NCI-H1417 treated with DMSO at 0.1 percent for 48 hours (cell line): ENCODE measurements at places on chromosomes 16 and 17.

DNA sequence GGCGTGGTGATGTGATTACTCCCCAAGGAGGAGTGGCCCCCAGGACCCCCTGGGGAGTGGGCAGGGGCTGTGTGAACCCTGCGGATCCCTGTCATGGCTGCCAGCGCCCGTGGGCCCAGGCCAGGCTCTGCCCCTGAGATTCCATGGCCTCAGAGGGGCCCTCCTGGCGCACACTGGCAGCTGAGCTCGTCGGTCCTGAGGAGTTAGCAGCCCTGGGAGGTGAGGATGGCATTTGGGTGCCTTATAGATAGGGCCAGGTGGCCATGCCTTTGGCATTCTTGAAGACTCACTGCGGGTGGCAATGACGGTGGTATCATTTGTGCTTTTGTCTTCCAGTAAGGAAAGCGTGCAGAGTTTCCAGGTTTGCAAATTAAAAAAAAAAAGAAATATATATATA lies 146.8 kb upstream of the GSE1 start:
- DNase-seq = no peak

DNA sequence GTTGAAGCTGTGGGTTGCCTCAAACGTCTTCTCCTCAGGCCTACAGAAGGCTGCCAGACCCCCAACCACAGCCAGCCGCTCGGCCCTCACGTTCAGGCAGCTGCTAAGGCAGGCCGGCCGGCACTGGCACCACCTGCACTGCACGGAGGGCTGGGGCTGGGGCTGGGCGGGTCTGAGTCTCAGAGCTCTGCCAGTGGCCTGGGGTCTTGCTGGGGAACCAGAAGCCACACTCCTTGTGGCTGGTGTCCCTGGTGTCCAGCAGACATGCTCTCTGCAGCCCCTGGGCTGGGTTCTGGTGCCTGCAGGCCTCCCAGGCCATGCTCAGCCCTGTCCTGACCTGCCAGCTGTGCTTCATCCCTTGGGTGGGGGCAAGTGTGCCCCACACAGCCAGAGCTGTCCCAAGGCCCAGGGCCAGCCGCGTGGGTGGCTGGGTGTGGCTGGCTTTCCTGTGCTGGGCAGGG lies 42.0 kb downstream of the BAHCC1 start:
- DNase-seq = no peak

- no peak for DNase-seq
Measured at GRCh38 chr16:85588562-85589503, 24.3 kb upstream of the GSE1 start.

- no peak for DNase-seq
Measured at GRCh38 chr17:53942436-53942835, 119.7 kb downstream of the KIF2B start.

DNA sequence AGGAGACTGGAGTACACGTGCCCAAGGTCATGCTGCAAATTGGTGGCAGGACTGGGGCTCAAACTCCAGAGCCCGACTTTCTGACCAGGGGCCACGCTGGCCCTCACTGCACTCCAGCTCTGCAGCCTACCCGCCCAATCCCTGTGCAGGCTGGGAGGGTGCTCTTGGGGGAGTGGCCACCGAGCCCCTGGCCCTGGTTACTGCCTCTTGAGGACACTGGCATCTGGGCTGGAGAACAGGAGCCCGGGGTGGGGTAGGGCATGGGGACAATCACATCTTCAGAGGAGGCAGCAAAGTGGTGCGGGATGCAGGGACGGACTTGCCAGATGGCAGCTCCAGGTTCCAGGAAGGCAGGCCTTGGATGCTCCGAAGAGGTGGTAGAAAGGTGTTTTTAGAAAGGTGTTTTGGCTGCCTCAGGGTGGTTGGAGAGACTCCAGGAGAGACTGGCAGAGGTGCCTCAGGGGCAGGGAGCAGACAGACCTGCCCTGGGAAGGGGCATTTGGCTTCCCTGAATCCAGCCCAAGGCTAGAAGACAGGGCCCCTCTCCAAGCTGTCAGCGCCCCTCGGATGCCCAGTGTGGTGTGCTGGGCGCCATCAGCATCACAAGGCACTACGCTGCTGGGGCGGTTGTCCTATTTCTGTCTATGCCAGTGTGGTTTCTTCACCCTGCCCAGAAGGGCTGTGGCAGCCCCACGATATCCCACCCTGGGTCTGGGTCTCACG lies 220.6 kb downstream of the NTN1 start:
- no peak for DNase-seq

DNA sequence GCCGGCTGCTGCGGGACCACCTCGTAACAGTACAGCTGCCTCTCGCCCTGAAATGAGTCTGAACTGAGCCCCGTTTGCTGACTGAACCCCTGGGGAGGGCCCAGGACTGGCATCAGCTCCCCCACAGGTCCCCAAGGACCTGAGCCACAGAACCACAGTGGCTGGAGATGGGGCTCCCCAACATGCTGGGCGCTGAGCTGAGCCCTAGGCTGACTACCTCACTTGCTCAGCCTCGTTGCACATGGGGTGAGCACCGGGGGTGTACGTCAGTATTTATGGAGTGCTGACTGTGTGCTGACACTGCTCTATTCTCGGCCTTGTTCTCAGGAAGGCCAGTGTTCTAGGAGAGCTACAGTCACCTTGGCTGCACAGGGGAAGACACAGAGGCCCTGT lies 6.6 kb upstream of the VASN start:
- DNase-seq = no peak

- peak; percentile 70 for DNase-seq
Measured at GRCh38 chr17:30831663-30832437, at the start of gene ATAD5. Gene ATAD5, plus strand, starts transcription at chr17:30831966. Its CDS starts 382 bp downstream, at chr17:30832348.

DNA sequence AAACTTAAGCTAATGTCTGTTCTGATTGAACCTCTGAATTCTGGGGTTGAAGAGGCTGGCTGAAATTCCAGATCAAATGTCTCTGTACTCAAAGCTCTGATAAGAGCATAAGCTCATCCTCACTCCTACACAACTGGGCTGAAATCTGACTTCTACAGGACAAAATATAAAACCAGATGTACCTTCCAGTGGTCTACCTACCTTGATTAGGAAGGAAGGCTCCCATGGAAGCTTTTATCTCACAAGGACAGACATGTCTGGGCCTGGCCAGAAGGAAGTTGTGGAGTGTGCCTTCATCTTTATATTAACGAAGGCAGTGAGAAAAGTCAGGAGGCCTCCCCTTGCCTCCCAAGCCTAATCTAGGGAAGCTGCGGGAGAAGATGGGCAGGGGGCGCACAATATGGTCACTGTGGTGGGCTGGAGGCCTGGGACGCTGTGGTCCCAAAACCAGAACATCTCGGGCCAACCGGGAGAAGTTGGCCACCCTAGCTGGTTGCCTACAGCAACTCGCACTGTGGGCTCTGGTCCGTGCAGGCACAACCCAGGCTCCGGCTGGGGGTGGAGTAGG lies 55.6 kb upstream of the LRRC37A3 start:
- DNase-seq = no peak

GRCh38 chr16:31460582-31461002 lies 1.3 kb downstream of the ARMC5 start:
- no peak for DNase-seq

GRCh38 chr17:79841369-79842135 lies 2.3 kb upstream of the CBX4 start:
- DNase-seq = no peak

GRCh38 chr17:66493283-66494019 lies 191.0 kb downstream of the PRKCA start:
- no peak for DNase-seq

DNA sequence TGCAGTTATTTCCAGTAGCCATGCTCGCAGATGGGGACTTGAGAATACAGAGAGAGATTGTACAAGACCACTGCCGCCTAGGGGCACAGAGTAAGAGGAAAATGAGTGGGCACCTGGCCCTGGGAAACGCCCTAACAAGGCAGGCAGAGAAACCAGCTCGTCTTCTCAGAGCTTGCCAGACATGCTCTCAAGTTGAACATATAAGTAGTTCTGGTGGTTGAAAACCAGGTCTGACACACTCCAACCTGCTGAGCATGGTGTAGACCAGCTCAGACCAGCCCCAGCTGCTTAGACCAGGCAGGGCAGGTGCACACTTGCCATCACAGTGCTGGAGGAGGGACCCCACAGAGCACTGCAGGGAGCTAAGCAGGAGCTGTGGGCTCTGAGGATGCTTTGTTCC lies 250.5 kb downstream of the CPPED1 start:
- DNase-seq = no peak

- DNase-seq = no peak
Measured at GRCh38 chr16:85979605-85980004, 80.6 kb downstream of the IRF8 start.

DNA sequence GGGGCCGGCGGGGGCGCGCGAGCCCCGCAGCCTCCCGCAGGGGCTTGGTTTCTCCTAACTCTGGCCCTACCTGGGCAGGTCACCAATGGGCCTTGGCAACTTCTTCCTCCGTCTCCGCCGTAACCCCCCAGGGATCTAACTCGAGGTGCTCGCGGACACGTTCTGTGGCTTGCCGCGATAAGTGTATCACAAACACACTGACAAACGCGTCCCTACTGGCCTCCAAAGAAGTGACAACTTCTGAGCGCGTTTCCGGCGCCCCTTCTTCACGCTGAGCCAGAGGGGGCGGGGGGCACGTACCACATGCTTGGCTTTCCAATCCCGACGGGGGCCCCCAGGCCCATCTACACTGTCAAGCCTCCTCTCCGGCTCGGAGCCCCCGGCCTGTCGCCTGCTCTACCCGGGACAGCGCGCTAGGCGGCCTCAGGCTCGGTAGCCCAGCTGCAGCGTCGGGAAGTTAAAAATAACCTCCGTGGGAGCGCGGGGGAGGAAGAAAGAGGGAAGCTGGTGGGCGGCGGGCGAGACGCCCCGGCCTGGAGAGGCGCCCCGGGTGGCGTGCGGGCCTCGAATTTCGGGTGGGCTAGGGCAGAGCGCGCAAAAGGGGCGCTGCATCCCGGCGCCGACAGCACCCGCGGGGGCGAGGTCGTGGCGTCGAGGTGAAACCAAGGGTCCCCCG lies 725 bp upstream of the SPHK1 start:
- DNase-seq = no peak

DNA sequence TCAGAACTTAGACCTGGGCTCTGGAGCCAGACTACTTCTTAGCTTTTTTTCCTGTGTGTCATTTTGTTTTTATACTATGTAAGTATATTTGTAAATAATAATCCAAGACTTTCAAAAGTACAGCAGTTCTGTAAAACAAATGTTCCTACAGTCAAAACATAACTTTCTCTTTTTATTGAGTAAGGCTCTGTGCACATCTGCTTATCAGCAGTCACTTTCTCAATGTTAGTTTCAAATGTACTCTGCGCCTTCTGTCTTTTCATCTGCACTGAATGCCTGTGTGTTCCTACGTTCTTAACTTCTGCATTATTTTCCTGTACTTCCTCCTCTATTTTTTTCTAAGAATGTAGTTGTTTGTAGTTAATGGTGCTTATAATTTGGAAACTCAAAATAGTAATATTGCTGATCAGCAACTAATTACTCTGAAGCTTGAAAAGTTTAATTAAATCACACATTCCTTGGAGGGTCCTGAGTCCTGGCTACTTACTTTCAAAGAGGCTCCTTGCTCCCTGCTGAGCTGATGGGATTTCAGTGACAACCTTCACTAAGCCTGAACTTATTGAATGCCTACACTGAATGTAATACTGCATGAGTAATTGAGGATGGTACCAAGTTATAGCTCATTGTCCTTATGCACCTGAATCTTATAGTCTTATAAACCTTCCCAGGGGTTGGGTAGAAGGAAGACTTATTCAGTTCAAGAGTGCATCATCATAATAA lies 329.9 kb downstream of the KCNJ2 start:
- DNase-seq = no peak

GRCh38 chr17:76994237-76994637 lies 126.0 kb downstream of the MGAT5B start:
- DNase-seq = no peak

DNA sequence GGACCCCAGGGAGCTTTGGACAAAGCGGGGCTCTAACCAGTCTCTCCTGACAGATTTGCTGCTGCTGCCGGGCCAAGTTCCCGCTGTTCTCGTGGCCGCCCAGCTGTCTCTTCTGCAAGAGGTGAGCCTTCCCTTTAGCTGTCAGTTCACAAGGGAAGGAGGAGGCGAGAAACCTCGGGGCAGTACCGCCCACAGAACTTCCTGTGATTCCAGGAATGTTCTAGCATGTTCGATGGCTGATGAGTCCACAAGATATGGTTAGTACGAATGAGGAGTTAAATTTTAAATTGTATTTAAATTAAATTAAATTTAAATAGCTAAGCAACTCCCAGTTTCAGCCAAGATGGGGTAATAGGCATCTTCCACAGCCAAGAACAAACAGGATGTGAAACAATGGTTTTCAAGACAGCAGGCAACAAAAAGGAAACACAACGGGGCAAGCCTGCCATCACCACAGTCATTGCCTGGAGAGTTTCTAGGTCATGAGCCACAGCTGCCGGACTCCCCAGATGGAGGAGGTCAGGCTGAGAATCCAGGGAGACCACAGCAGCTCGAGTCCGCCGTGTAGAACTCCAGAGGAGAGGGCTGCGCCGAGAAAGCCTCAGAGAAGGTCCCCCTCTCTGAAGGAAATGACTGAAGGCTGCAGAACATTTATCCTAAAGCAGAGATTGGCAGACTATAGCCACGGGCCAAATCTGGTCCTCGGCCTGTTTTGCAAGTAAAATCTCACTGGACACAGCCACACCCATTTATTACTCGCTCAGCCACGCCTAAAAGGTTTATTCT lies 9.5 kb upstream of the TCF25 start:
- no peak for DNase-seq

DNA sequence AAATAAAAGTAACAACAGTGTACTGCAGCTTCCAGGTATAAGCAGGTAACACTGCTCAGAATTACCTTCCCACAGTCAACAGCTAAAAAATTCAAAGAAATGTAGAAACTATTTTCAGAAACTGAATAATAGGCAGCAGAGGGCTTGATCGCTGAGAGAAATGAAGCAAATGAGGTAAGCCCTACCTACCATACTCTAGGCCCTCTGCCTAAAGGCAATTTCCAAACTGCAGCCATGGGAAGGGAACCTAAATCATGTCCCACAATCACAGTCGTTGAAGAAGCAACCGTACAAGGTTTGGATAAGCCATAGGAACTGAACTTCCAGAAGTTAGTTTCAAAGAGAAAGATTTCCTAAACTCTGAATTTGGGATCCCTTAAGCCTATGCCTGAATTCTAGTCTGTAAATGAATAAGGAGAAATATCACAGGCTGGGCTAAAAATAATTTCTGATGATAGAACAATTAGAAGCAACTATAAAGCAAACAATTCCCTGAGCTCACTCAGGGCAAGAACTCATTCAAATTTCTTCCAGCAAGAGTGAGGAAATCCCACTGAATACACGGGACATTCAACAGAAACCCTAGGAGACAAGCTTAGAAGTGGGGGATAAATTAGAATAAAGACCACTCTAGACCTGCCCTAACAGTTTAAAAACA lies 24.5 kb downstream of the NCOR1 start:
- DNase-seq = no peak

DNA sequence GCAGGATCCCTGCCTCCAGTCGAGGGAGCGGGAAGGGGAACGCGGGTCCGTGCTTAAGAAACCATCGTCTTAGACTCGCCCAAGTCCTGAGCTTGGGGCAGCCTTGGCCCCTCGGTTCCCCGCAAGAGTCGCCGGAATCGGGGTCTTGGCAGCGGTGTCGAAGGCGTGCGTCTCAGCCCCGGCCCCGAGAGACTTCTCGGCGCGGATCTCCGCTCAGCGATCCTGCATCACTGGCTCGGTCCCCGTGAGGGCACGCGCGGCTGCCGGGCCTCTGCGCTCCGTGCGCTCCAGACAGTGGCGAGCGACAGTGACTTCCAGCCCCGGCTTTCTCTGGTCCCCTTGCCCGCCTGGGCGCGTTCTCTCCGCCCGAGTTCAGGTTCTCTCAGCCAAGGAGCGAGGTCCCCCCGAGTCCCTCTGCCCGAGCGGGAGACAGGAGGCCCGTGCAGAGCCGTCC lies 380 bp downstream of the HS3ST3A1 start:
- no peak for DNase-seq

- no peak for DNase-seq
Measured at GRCh38 chr16:52549011-52549692, 2.2 kb upstream of the TOX3 start.

- DNase-seq = no peak
Measured at GRCh38 chr16:460787-461186, 35.3 kb downstream of the RAB11FIP3 start.
